NCI-H2227 treated with DMSO at 0.1 percent for 48 hours (cell line): ENCODE measurements at places on chromosomes 3 and 15.

DNA sequence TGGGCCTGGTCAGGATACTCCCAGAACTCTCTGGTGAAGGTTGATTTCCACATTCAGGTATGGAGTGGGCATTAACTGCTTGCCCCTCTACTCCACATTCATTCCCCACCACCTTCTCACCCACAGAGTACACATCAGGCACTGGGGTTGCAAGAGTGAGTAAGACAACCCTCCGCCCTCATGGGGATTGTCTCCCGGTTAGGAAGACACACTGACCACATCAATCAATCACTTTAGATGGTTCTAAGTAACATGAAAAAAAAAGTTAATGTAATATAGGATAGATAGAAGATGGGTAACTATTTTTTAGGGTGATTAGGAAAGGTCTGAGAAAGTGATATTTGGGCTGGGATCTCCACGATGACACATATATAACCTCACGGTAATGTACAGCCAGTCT, 116.0 kb upstream of the NEO1 start:
- no peak for DNase-seq

- no peak for DNase-seq
These were observed 72.4 kb downstream of the SENP2 start for GRCh38 chr3:185658504-185658912.

GRCh38 chr15:62834686-62835329, 207.7 kb upstream of the TPM1 start:
- no peak for DNase-seq

GRCh38 chr3:45701172-45701867, 12.1 kb downstream of the SACM1L start:
- DNase-seq: no peak

DNA sequence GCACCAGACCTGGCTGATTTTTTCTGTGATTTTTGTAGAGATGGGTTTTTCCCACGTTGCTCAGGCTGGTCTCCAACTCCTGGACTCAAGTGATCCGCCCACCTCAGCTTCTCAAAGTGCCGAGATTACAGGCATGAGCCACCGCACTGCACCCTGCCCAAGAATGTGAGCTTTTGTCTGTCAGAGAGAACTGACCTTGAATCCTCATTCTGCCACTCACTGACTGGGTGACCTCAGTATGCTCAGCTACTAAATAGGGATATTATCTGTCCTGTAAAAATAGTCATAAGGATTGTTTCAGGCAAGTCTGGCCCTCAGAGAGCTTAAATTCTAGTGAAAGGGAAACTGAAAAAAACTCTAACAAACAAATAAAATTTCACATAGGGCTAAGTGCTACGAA, 2.1 kb upstream of the RFT1 start:
- DNase-seq: no peak

DNA sequence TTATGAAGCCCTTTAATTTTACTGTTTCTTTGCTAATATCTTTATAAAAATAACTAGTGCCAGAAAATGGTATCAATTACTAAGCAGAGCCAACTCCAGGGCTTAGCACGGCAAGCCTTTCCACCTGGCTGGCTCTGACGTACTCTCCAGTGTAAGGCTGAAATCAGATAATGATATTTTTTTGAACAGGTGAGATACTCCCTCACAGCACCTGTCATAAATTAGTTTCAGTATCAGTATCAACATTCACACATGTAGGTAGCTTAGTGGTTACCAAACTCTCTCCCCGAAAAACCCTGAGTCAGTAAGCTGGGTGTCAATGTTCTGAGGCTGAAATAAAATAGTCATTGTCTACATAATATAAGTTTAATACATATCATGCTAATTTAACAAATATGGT, 710.1 kb downstream of the SQOR start:
- DNase-seq: no peak

GRCh38 chr15:77018796-77019505, 24.0 kb downstream of the PSTPIP1 start:
- no peak for DNase-seq

GRCh38 chr3:28088811-28089526, 152.4 kb upstream of the CMC1 start:
- DNase-seq: no peak
